ENCODE measurements at places on chromosomes 13 and 19.
A peak's percentile ranks its signal among the peaks of the same experiment; 100 is the strongest.

GRCh38 chr13:98913741-98914140 lies 64.1 kb downstream of the DOCK9 start:
- DNase-seq: no peak

- peak; percentile 52 for DNase-seq
These were observed 957 bp downstream of the NUMBL start for GRCh38 chr19:40689339-40690049.

- DNase-seq: no peak
These were observed 24.4 kb downstream of the MYO1F start for GRCh38 chr19:8552810-8553209.

DNA sequence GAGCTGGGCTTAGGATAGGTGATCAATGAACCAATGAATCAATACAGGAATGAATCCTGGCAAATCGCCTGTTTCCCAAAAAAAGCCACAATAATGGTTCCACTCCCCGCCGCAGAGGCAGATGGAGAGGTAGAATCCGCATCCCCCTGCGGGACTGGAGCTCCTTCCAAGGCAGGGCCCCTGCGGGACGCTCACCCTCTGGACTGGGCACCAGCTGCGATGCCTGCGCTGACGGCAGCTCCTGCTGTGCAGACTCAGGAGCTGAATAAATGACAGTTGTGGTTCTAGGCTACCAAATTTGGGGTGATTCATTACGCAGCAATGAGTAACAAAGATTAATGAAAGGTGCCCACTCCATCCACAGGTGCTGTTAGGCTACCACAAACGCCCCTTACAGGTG lies 8.8 kb upstream of the CDC34 start:
- no peak for DNase-seq

GRCh38 chr19:42422901-42423461 lies 4.2 kb downstream of the LIPE start:
- DNase-seq: peak; percentile 18

GRCh38 chr13:77338329-77338728 lies 11.4 kb upstream of the MYCBP2 start:
- DNase-seq: no peak

DNA sequence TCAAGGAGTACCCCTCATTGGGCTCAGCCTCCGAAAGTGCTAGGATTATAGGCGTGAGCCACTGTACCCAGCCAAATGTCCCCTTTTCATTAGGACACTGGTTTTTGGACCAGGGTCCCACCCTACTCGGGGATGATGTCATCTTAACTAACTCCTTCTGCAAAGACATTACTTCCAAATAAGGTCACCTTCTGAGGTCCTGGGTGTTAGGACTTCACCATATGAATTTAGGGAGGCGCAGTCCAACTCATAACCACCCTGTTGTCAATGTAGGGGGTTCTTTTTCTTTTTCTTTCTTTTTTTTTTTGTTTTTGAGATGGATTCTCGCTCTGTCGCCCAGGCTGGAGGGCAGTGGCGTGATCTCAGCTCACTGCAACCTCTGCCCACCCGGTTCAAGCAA lies 32.7 kb upstream of the NFIC start:
- DNase-seq: no peak

- DNase-seq: no peak
These were observed 75.6 kb upstream of the KLF5 start for GRCh38 chr13:72983085-72983768.

DNA sequence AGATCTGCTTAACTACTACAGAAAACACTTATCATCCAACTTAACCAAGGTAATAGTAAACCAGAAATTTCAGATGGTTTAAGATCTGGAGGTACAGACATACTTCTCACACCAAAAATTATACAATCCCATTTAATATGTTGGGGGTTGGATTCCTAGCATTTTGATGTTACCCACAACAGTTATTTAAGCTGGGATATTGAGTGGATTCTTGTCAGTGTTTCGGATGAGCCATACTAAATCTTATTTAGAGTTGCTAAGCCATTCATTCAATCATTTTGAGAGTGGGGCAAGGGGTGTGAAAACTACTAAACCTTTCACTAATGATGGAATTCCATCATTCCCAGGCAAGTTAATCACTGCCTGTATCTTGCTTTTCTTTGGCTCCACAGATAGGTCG lies 40.6 kb downstream of the KATNAL1 start:
- DNase-seq: no peak

GRCh38 chr13:110280231-110280813 lies 26.6 kb downstream of the COL4A1 start:
- DNase-seq: peak; percentile 29

GRCh38 chr19:7868326-7868670 lies 5.9 kb downstream of the PRR36 start:
- DNase-seq: peak; percentile 45

GRCh38 chr13:26050568-26051230 lies 1.1 kb downstream of the SHISA2 start:
- DNase-seq: peak; percentile 47

GRCh38 chr19:18208098-18208951 lies 4.5 kb upstream of the RAB3A start:
- no peak for DNase-seq

GRCh38 chr19:38606131-38606530 lies 11.6 kb downstream of the MAP4K1 start:
- DNase-seq: no peak

- DNase-seq: no peak
These were observed 56.4 kb downstream of the IER2 start for GRCh38 chr19:13206587-13206986.

- no peak for DNase-seq
These were observed 383.6 kb downstream of the UQCRFS1 start for GRCh38 chr19:28829359-28829758.

- peak; percentile 81 for DNase-seq
These were observed 61.1 kb upstream of the FAM216B start for GRCh38 chr13:42720113-42720857.

DNA sequence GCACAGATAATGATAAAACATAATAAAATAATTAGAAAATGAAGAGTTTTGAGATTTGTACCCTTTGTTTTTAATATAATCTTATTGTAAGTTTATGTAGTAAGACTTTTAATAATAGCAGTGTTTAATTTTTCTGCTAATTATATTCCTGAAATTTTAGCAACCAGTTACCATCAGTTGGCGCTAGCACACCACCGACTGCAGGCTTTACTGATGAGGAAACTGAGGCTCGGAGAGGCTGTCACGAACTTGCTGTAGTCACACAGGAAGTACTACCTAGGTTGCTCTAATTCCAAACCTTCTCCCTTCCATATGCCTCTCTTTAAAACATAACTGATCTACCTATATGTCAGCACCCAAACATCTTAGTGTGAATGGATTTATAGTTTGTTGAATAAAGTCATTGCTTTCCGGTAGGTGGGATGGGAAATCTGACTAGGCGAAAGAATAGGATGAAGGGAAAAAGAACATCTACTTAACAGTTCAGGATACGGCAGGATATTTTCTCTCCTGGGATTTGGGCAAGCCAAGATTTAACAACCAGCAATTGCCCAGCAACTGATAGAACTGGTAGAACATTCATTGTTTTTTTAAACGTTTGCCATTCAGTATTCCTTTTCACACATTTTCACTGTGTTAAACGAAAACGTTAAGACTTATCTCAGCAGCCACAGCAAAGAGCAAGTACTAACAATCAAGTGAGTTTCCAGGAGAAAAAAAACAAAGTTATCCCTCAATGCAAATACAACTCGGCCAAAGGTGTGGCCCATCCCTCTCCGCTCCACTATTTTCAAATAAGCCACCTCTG lies 822 bp upstream of the RFXAP start:
- DNase-seq: no peak

DNA sequence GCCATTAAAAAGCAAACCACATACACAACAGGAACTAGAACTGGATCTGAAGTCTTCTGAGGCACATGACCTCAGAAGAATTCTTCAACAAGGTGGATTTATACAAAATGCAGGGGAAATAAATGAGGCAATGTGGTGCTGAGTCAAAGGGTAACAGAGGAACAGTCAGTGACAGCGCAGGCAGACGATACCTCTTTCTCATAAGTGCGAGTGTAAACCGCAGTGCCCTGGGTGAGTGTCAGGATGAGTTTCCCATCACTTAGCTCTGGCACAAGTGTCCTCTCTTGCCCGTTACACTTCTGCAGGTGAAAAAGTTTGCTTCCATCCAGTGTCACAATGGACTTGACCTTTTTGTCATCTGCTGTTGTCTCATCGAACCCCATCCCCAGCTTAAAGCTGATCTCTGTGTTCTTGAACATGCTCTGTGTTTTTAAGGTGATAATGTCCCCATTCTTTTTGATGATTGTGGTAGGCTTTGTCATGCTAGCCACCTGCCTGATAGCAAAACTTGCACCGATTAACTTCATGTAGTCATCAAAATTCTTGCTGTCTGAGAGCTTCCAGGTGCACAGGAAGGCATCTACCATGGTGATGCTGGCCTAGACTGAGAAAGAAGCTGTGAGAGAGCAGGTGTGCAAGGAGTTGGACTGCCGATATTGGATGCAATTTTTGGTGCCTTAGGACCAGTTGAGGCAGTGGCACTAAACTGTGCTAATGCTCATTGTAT lies 97.3 kb downstream of the AKAP11 start:
- no peak for DNase-seq

DNA sequence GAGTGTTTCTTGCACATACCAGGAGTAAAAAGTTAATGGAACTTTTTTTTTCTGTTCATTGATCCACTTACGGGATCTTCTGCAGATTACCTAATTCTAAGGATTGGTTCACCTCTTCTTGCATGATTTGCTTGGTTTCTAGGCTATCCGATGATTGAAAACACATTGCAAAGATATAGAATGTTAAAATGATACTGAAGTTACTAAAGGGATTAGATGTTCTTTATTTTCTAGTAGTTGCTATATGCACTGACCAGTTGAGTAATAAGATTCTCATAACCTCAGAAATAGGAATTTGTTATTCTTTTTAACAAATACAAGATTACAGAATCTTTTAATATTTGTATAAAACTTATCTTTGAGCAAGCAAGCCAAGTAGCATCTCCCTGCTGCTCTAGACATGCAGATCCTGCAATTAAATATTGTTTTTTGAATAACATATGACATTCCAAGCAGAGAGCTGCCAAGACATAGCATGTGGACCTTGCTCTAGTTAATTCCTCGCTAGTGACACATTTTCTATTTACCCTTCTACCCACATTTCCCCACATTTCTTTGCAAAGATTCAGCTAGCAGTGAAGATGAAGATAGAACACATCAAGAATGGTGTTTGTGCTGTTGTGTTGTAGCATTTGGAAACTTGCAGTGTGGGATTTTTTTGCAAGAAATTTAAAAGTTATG lies 51.7 kb upstream of the RNF113B start:
- DNase-seq: no peak

GRCh38 chr19:39428283-39429112 lies 7.3 kb downstream of the RPS16 start:
- DNase-seq: peak; percentile 73

DNA sequence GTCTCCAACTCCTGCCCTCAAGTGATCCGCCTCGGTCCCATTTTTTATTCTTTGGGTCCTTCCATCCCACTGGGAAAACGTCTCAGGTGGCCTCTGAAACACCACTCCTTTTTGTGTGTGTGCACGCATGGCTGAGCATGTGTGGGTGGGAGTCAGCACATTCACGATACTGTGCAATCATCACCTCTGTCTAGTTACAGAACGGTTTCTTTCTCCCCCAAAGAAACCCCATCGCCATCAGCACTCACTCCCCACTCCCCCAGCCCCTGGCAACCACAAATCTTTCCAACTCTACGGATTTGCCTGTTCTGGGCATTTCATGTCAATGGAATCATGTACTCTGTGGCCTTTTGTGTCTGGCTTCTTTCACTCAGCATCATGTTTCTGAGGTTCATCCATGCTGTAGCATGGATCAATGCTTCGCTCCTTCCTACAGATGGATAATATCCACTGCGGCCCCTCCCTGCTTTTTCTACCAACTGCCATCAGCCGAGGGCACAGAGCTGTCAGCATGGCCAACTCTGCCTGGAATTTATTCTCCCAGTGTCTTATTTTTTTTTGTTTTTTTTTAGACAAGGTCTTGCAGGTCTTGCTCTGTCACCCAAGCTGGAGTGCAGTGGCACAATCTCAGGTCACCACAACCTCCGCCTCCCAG lies 9.7 kb downstream of the F2RL3 start:
- DNase-seq: no peak

GRCh38 chr19:43782311-43782660 lies 1.5 kb upstream of the KCNN4 start:
- no peak for DNase-seq

DNA sequence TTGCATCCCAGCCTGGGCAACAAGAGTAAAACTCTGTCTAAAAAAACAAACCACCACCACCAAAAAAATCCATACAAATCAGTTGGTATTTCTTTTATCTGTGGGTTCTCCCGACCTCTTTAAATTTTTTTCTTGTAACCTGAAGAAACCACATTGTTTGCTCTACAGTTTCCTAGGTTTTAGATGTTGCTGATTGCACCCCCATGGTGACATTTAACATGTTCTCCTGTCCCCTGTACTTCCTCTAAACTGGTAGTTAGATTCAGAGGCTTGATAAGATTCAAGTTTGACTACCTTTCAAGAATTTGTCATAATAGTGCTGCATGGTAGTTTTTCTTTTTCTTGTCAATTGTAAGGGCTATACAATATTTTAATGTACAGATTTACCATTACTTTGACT lies 24.0 kb downstream of the ALG5 start:
- no peak for DNase-seq

DNA sequence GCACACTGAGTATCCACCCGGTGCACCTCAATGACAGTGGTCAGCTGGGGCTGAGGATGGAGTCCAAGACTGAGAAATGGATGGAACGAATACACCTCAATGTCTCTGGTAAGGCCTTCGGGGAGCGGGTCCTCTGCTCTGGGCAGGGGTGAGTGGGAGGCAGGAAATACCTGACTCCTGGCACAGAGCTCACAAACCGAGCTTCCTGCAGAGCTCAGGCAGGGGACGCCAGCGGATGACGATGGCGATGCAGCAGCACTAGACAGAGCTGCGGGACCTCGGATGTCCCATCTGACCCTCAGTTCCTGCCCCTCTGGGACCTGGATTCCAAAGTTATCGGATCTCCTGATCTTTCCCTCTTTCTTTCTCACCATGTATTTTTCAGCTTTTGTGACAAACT lies 3.8 kb downstream of the CD22 start:
- no peak for DNase-seq

DNA sequence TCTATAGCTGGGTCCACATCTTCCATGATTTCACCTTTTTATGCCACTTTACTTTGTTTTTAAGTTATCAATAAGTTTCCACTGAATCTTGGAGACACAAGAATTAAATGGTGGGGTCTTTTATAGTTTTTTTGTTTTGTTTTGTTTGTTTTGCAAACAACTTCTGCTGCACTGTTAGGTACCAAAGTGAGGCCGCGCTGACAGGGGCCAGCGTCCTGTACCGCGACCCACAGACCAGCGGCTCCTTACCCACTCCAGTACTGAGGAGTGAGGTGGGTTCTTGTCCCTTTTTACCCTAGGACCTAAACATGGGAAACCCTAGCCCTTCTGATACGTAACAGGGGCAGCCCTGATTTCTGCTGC lies 75.8 kb upstream of the MCF2L start:
- DNase-seq: no peak

- no peak for DNase-seq
These were observed 2.6 kb upstream of the MEIS3 start for GRCh38 chr19:47421844-47422395.

Measured in SJSA1 (cell line).